ENCODE measurements at places on chromosomes 12 and 14.

- DNase-seq, result no peak
Observed at GRCh38 chr14:90154110-90154509, 92.3 kb downstream of the KCNK13 start.

DNA sequence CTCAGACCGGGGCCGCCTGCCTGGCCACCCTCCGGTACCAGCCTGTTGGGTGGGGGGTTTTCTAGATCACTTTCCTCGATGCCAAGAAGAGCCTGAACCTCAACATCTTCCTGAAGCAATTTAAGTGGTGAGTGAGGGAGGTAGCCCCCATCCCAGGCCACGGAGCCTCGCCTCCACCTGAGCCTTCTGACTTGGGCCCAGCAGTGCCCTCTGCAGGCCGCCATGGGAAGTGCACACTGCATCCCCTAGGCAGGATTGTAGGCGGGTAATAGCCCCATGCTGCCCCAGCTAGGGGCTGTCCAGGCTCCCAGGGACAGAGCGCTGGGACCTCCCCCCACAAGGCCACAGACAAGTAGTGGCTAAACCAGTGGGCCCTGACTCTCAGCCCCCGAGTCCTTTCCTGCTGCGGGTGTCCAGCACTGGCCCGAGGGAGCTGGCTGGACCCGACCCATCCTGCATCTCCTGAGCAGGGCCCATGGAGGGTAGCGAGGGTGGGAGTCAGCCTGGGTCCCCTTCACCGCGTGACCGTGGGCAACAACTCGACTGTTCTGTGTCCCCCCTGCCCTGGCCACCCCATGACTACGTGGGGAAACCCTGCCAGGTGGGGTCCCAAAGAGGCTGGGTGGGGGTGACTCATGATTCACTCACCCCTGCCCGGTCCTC lies 15.3 kb upstream of the ADSS1 start:
- peak; percentile 80 for DNase-seq

GRCh38 chr14:66069830-66070541 lies 416.2 kb upstream of the CCDC196 start:
- no peak for DNase-seq

- DNase-seq, result peak; percentile 34
Observed at GRCh38 chr12:102950107-102950949, 7.1 kb upstream of the ASCL1 start.

DNA sequence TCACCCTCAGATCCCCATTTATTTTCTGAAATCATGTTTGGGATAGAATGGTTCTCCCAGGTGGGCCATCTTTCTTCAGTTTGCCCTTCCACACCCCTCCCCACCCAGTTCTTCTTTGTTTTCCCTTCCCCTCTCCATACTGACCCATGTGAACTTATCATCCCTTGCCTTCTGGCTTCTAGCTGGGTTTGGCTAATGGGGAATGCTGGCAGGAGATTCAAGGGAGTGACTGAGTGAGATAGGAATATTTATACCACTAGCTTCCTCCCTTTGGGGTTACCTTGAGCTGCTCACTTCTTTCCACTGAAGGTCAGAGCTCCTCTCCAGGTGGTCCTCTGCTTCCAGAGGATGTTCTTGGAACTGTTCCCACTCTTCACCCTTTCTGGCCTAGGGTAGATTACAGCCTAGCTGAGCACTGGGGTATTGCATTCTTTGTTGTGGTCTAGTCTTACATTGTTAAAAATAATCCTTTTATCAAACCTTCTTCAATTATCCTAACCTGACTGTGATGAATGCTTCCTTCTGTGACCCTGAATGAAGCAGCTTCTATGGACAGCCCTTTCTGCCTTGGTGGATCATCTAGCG lies 88.3 kb upstream of the ATP2B1 start:
- no peak for DNase-seq

DNA sequence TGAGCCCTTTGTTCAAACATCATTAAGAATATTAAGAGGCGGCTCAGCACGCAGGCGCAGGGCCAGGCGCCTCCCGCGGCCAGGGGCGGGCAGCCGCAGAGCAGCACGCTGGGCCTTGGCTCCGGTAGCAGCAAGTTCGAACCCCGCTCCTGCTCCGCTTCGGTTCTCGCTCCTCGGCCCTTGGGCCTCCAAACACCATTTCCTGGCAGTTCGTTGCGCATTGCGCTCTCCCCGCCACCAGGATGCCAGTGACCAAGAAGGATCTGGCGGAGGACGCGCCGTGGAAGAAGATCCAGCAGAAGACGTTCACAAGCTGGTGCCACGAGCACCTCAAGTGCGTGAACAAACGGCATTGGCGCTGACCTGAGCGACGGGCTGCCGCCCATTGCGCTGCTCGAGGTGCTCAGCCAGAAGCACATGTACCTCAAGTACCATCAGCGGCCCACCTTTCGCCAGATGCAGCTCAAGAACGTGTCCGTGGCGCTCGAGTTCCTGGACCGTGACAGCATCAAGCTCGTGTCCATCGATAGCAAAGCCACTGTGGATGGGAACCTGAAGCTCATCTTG lies 6.9 kb upstream of the ACVRL1 start:
- DNase-seq, result no peak

GRCh38 chr14:83992857-83993256 lies 1537.1 kb upstream of the FLRT2 start:
- DNase-seq, result no peak

DNA sequence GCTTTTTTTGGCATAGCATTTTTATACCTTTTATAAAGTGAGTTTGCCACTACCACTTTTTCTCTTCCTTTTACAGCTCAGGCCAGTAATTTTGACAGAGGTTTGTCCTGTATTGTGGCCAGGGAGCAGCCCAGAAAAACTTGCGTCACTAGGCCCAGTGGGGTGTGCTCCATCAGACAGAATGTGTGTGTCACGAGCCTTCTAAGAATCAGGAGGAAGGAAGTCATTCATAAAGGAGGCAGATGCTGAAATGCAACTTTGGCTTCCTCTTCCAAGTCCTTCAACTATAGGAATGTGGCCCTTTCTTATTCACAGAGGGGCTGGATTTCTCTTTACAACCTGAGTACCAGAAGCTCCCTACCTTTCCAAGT lies 10.1 kb upstream of the RAB35 start:
- no peak for DNase-seq

DNA sequence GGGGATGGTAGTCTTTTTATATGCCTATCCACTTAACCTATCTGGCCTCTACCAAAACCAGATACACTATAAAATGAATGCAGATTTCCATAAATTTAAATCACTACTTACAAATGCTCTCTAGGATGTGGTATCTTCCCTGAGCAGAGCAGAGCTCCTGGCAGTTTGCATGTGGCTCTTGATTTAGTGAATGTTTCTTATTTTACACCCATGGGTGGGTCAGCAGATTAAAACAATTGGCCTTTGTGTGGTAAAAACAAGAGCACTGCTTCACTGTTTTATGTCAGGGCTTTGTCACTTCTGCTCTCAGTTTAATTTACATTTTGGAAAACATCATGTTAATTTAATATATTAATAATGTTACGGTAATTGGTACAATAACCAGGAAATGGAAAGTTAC lies 5.5 kb downstream of the TAS2R19 start:
- DNase-seq, result no peak

DNA sequence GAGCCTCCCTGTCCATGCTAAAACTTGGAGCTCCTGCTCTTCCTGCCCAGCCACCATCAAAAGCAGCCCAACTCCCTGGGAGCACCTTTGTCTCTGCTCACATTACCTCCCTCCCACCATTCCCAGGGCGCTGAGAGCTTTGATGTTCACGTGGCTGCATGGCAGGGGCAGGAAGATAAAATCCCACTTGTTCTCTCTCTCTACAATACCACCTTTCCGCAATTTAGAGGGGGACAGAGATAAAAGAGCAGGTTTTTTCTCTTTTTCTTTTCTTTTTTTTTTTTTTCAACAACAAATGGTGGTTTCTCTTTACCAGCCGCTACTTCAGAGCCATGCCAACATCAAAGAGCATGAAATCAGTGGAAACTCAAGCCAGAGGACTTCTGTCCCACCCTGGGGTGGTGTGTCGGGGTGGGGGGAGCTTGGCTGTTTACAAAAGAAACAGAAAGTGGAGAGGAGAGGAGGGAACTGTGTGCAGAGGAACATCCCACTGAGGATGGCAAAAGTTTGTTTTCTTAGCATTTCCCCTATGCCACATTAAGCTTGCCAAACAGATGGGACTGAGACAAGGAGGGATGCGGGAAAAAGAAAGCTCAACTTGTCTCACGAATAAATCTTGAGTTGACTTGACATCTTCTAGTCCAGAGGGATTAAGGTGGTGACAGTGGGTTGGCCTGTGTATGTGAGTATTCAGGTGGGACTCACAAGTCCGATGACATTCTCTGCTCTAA lies 103.7 kb upstream of the NUDT4 start:
- no peak for DNase-seq

DNA sequence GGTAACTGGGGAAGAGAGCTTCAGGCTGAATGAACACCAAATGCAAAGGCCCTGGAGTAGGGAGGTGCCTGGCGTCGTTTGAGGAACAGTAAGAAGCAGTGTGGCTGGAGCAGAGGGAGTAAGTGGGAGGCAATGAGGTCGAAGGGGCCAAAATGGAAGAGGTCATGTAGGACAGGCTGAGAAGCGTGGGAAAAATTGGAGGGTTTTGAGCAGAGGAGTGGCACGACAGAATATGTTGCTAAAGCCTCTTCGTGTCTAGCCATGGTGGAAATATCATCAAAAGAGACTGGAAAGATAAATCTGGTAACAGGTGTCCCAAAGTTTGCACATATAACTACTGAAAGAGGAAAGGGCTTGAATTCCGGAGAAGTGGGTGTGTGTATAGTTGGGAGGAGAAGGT lies 1.9 kb downstream of the TRIM9 start:
- DNase-seq, result no peak

- no peak for DNase-seq
Observed at GRCh38 chr12:67873355-67873754, 115.9 kb upstream of the IFNG-AS1 start.

GRCh38 chr12:21831791-21832344 lies 57.4 kb upstream of the KCNJ8 start:
- DNase-seq, result no peak

DNA sequence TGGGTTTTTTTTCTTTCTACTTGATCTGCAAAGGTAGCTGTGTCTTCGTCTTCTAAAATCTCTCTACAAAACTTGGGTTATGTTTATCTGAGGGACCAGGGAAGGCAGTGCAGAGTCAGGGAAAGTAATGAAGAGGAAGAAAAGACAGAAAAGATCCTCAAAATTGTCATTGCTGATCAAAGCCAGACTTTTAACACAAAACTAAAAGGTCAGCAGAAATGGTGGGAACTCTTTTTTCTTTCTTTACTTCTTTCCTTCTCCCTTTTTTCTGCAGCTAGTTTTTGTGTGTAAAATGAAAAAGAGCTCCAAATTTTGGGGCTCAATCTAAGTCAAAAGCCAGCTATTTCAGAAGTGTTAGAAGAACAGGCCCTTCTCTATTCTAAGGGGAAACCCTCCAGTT lies 11.9 kb downstream of the DPF3 start:
- DNase-seq, result no peak

- no peak for DNase-seq
Observed at GRCh38 chr12:4802841-4803240, 82.6 kb downstream of the GALNT8 start.

DNA sequence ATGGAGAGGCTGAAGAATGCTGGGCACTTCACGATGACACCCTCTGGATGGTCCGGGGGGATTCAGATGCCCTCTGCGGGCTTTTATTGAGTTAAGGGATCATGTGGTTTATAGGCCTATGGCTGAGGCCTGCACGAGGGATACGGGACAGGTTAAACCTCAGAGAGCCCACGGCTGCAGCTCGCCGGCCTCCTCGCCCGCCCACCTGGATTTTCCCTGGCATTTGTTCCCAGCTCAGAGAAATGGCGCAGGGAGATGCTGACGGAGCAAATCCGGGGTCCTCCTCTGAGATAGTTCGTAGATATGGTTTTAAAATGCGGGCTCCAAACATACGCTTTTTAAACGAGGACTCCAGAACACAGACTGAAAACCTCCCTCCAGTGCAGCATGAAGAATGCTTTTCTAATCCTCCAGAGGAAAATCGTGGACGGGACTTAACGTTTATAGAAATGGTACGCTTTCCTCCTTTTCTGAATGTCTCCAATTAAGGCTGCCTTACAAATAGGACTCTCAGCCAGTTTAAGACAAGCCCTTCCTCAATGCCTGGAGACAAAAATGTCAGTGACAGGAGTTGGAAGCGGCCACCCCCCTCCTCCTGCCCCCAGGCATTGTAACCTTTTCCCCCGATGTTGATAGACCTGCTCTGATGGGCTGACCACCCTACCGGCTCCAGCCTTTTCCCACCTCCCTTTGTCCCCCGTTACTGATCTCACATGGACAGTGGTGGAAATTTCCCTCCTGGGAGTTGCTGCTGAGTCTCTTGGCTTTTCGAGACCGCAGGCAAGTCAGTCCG lies 16.6 kb downstream of the CCND2 start:
- no peak for DNase-seq

Measured in BE2C (cell line).